ENCODE measurements at places on chromosomes 4 and X.
A peak's percentile ranks its signal among the peaks of the same experiment; 100 is the strongest.

GRCh38 chr4:11626066-11626465, 197.4 kb upstream of the HS3ST1 start:
- DNase-seq: no peak

- DNase-seq: no peak
Measured at GRCh38 chrX:149198980-149199732, 305.9 kb downstream of the IDS start.

DNA sequence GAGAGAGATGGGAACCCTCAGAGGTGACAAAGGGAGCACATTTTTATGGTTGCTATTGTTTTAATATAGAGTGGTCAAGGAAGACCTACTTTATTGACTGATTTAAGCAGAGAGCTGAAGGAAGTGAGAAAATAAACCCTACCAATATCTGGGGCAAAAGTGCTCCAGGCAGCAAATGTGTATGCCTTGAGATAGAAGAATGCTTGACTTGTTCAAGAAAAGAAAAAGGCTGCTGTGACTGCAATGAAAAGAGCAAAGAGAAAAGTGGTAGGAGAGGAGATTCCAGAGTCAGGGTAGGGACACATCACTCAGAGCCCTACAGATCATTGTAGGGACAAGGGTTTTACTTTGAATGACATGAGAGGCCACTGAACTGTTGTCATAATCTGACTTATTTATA, 26.0 kb downstream of the STAP1 start:
- DNase-seq: no peak

DNA sequence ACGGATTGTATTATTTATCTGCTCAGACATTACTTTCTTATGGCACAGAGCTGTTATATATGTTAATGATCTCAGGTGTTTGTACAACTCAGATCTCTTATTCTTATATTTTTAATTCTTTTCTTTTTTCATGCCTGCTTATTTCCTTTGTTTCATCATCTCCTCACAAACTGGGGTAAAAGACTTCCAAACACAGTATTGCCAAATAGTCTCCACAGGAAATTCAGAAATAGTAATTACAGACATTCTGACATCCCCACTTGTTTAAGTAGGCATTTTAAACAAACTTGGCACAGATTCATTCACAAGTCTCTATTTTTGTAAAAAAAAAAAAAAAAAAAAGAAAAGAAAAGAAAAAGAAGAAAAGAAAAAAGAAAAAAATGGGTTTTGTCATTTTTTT, 129.7 kb upstream of the USP38 start:
- DNase-seq: no peak

DNA sequence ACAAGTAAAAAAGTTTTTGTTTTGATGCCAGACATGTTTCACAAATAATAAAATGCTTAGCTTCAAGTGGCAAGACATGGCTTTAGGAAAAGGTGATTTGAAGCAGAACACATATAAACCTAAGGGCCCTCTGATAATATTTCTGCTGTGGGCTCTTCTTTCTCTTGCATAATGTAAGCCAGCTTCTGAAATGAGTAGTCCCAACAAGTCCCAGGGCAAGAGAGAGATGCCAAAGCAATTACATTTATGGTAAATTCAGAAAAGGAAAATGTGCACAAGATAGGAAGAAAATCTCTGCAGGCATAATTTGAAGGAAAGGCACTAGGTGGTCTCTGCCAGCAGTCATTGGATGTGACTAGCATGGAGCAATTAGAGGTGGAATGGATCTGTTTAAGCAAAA, 170.8 kb upstream of the GALNT7 start:
- no peak for DNase-seq

DNA sequence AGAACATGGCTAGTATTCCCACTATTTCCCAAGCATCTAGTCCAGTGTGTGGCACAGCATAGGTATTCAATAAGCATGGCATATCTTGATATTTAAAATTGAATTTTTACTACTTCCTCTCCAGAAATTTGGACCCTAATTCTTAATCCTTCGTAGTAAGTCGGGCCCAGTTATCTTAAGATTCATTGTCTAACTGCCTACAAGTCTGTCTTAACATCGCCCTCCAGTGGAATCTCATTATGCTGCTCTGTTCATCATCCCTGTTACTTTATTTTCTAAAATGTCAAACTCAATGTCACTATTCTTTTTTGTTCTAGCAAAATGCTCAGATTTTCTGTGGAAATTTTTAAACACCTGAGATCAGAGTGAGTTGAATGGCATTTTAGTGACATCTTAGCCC, 606.2 kb downstream of the KLHL13 start:
- no peak for DNase-seq

- no peak for DNase-seq
Measured at GRCh38 chr4:74638001-74638400, 156.3 kb downstream of the BTC start.

- peak; percentile 46 for DNase-seq
Measured at GRCh38 chrX:142096253-142096652, 108.8 kb downstream of the MAGEC2 start.

- DNase-seq: no peak
Measured at GRCh38 chrX:107658660-107659059, 30.4 kb downstream of the PRPS1 start.

- DNase-seq: peak; percentile 9
Measured at GRCh38 chrX:72128881-72129280, 2.8 kb downstream of the RTL5 start.

GRCh38 chr4:76960014-76960413, 10.5 kb downstream of the SEPTIN11 start:
- DNase-seq: no peak

DNA sequence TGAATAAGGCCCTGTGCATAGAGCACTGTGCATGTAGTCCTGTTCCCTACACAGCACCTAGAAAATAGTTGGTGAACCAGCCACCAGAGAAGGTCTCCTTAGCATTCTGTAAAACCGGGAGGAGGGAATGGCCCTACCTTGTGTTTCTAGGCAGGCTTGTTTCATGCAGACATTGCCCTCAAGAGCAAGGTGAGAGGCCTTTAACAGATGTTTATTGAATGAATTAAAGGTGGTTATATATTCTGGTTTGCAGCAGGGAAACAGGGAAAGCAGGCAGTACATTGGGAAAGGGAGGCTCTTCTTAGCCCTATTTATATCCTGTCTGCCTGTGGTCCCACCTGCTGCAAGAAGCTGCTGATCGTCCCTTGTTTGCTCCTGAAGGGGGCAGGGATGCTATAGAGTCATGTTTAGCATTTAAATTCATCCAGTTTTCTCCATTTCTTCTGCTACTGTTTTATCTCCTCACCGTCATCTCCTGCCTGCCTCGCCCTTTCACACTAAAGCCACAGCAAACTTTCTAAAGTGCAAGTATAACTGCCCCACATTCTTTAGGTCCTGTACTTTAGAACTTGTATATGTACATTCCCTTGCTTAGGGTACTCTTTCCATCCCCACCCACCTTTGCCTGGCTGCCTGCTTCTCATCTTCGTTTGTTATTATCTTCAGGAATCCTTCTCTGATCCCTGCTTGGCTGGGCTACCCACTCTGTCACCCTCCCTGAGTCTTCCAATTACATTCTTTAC, 60.3 kb downstream of the EGF start:
- no peak for DNase-seq

All from NCI-H1105 treated with DMSO at 0.1 percent for 48 hours (cell line).